ENCODE measurements at places on chromosomes 16 and 17.

DNA sequence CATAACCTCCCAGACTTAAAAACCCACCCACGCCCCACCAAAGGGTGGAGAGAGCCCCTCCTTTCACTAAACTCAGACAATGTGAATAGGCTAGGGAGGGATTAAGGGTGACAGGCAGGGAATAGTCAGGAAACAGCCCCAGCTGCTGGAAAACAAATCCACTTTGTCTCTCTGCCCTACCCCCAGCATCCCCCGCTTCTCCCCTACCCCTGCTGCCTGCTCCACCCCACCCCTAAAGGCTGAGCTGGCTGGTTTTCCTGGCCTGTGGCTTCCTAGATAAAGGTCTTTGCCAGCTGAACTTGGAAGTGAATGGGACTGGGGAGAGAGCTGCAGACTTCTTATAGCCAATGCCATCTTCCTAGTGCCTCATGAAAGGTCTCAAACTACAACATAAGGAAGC, 15.0 kb downstream of the CAVIN1 start:
- DNase-seq, result peak; percentile 76

GRCh38 chr17:77281904-77282367, 141.2 kb downstream of the SEC14L1 start:
- no peak for DNase-seq

GRCh38 chr17:1509290-1509881, 7.0 kb downstream of the INPP5K start:
- no peak for DNase-seq

GRCh38 chr17:1792495-1793446, 30.9 kb downstream of the SERPINF1 start:
- DNase-seq, result no peak

Measured in occipital lobe (tissue), 3 donors.